ENCODE measurements at places on chromosomes 7 and 10. TPM values are rescaled to one million over a fixed set of nuclear protein-coding genes. Genes with fewer than 3 reads are reported as not detected.

The OPALIN gene
- not detected for total RNA-seq

DNA sequence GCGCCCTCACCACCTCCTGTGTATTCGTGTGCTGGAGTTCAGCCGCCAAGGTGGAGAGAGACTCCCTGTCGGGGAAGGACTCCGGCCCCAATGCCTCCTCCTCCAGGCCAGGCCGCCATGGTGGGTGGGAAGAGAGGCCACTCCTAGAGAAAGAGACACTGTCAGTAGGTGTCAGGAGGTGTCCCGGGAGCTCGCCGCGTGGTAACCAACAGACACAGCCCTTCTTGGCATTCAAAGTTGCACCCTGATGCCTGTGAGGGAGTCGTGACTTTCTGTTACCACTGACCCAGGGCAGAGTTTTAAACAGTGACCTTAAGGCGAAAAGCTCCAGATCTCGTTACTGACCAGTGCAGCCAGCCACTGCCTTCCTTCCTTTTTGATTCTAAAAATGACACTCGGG lies 155.2 kb downstream of the CUX1 start:
- DNase-seq = peak; percentile 53

The ANKRD7 gene
- 2.4 TPM for total RNA-seq

DNA sequence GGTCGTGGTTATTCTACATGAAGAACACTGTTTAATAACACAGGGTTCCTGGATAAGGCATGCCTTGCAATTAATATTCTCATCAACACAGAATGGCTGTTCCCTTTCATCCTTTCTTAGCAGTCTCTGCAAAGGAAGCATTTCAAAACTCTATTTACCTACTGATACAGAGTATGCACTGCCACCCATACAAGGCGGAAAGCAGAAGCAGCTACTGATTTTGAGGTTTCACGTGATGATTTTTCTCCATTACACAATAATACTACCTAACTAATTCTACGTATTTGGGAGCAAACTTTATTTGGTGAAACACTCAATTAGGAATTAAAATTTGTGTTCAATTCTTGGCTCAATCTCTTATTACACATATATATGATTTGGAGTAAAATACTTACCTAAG lies 43.0 kb upstream of the COL1A2 start:
- DNase-seq = no peak

- DNase-seq = no peak
Observed at GRCh38 chr7:103905997-103906396, 83.5 kb downstream of the RELN start.

DNA sequence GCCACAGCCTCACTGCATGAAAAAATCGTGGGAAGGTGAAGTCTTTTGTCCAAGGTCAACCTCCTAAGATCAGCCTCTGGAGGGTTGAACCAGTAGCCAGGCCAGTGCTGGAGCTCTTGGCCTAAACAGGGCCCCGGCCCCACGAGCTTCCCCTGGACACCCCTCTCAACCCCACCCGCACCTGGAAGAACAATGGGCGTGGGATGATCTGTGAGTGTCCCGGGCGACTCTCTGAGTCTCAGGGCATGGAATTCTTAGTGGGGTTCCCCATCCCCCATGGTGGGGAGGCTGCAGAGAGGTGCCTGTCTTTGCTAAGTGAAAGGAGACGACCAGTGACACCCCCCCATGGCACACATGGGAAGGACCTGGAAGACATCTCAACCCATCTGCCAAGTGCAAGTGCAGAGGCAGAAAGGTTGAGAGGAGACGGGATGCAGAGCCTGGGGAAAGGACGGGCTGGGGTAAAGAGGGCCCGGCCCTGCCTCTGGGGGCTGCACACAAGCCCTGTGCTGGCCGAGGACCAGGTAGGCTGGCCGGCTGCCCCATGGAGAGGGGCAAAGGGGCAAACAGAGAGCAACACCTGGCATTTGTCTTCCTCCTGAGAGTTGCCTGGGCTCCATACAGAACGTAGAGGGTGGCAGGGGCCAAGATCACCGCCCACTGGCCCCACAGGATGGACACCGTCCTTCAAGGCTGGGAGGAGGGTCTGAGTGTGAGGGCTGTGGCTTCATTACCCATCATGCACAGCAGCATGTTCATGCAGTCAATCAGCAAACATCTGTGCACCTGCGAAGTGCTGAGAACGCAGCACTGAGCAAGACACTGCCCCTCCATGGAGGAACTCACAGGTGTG lies 163.0 kb upstream of the PPP2R2D start:
- DNase-seq = no peak

DNA sequence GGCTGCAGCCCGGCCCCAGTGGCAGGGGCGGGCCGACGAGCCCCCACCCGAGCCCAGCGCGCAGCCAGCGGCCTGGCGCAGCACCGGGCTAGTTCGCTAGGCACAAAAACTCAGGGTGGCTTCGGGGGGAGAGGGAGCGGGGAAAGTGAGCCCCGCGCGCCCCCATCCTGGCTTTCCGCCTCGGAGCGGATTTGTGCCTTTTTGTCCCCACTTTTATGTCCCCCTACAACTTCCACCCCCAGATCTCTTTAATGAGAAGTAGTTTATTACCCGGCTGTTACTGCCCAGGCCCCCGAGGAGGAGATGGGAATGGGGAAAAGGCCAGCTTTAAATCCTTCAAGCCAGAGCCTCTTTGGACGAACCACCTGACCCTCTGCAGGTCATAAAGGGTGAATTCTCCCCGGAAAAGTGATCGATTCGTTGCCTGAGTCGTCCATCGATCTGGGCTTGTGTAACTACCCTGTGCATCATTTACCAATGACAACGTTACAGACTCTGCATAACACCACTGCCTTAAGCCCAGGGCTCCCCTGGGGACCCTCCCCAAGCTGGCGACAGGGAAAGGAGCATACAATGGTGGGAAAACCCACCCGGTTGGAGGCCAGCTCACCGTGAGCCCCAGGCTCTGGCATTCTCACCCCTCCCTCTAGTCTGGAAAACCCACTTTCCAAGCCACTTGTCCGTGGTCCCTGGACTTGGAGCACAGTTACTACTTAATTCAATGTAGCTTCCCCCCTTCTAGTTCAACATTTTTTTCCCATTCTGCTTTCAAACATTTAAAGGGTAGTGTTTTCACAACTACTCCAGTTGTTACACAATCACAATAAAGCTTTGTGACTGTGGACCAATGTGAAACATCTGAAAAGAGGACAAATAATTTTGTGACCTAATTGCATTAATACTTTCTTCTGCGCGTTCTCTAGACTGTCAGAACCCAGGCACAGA lies 748 bp upstream of the SH3PXD2A start:
- no peak for DNase-seq

DNA sequence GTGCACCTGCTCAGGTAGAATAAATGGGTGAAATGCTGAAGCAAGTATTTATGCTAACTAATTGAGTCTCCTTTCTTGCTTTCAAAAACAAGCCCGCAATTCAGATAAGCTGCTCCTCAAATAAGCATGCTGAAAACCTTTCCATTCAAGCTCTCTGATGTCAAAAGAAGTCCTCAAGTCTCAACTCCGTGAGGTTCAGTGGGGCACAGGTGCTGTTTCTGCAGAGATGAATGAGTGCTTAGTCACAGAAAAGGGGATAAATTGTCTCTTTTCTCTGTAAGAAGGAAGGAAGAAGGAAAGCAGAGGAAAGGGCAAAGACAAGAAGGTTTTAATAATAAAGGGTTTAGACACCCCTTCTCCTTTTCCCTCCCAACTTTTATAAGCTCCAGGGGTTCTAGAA lies 229.8 kb upstream of the NPY start:
- DNase-seq = no peak

The ZNF680 gene
- 29.8 TPM for total RNA-seq

DNA sequence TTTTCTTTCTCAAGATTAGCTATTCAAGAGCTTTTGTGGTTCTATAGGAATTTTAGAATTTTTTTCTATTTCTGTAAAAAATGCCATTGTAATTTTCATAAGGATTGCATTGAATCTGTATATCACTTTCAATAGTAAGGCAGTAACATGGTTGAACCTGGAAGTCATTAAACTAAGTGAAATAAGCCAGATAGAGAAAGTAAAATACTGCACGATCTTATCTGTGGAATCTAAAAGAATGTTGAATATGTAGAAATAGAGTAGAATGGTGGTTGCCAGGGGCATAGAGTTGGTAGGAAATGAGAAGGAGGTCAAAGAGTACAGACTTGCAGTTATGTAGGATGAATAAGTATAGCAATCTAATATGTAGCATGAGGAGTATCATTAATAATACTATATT lies 1073.5 kb upstream of the LRRN3 start:
- DNase-seq = no peak

DNA sequence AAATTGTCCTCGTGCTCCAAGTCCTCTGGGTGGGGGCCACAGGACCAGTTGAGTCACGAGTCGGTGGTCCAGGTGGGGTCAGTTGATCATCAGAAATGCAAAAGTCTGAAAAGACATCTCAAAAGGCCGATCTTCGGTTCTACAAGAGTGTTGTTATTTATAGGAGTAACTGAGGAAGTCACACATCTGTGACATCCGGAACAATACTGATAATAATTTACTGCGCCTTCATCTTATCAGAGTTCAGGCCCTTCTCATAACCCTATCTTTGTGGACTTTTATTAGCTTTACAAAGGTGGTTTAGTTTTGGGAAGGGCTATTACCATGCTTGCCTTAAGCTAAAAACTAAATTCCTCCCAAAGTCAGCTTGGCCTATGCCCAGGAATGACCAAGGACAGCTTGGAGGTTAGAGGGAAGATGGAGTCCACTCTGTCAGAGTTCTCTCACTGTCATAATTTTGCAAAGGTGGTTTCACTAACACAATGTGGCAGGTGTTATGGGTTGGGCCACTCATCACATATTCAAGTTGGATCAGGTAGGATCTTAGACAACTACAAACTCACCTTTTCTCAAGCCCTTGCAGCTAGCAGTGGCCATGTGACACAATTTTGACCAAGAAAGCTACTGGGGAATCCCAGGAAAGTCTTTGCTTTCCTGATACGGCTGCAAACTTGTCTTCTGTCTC lies 54.7 kb upstream of the CHST3 start:
- DNase-seq = no peak

GRCh38 chr10:130053561-130053960 lies 57.1 kb downstream of the C10orf143 start:
- no peak for DNase-seq

DNA sequence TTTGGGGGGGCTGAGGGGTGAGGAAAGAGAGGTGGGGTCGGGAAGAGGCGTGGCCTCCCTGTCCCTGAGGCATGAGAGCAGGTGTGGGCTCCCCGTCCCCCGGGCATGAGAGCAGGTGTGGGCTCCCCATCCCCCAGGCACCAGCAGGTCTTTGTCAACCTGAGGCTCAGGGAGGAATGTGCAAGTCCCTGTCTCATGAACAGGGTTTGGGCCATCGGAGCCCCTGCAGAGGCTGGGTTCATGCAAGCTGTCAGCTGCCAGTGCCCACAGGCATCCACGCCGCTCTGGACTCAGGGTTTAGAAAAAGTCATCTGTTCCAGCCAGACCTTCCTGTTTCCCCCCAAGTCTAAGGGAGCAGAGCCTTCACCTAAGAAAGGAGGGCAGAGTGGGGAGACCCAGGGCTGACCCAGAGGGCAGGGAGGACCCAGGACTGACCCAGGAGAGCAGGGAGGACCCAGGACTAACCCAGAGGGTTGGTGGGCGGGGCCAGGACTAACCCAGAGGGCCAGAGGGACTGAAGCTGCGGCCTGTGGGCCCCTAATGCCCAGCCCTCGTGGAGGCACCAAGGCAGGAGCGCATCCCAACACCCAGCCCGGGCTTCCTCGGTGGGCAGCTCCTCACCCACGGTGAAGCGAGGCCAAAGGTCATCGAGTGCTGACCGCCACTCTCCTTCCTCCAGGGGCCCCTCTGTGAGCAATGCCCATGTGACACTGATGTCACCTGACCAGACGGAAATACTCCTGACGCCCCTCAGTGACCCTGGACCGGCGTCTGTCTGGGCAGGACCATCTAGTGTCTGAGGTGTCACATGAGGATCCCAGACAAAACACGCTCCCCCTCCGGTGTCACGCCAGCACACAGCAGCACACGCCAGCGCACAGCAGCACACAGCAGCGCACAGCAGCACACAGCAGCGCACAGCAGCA lies 28.9 kb upstream of the GPR146 start:
- no peak for DNase-seq

- DNase-seq = peak; percentile 67
Observed at GRCh38 chr10:33336582-33337325, 2.3 kb upstream of the NRP1 start.

GRCh38 chr10:113225903-113226302 lies 275.9 kb downstream of the TCF7L2 start:
- DNase-seq = no peak

GRCh38 chr10:24427678-24428409 lies 218.9 kb downstream of the KIAA1217 start:
- DNase-seq = no peak

The ACHE gene
- 24.0 TPM for total RNA-seq

- peak; percentile 70 for DNase-seq
Observed at GRCh38 chr10:47402641-47403301, 18.7 kb upstream of the ZNF488 start.

- no peak for DNase-seq
Observed at GRCh38 chr7:57370066-57370738, 79.8 kb upstream of the ZNF716 start.

The GIMAP4 gene
- 23.8 TPM for total RNA-seq

The C10orf53 gene
- total RNA-seq = not detected

DNA sequence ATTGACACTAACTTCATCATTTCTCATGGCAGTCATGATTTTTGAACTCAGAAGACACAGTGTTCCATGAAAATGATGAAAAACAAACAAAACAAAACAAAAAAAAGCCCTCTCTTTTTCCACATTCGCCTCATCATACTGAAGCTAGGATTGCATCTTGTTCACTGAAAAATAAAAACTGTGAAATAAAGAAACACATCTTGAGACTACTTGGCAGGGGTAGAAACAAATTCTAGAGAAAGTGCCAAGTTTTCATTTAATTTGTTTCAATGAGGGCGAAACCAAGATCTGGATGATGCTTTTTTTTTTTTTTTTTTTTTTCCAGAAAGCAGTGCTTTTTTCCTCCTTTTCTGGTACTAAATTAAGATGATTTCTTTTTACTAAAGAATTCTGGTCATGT lies 350.4 kb upstream of the ETV1 start:
- no peak for DNase-seq

GRCh38 chr7:157126921-157127320 lies 11.8 kb upstream of the UBE3C start:
- DNase-seq = no peak

DNA sequence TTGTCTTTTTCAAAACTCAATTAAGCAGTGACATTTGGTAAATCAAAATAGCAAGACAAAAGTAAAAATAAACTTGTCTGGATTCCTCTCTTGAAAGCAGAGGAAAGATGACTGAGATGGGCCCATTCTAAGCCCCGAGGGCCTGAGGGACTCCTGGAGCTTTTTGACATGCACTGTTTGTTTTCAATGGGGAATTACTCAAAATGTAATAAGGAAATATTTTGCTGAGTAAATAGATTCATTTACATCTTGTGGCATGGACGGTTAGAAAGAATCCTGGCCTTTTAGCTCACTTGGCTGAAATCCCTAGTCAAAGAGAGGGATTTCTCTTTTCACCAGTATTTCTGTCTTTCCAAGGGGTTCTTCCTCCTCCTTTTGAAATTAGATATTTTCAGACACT lies 108.0 kb downstream of the MKX start:
- DNase-seq = no peak

DNA sequence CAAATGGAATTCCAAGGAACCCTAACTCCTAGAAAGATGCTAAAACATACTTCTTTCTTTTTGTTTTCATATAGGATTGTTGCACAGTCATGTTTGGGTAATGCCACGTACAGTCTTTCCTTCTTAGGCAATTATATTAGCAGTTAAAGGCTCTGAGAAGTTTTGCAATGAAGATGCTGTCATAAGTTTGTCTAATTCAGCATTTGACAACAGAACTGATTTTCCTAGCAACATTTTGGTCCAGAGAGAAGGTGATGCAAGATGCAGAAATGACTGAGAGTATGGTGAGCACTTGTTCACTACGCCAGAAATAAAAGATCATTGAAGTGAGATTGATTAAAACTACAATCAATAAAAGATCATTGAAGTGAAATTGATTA lies 184.0 kb upstream of the PLXNA4 start:
- no peak for DNase-seq

GRCh38 chr7:27895551-27895950 lies 155.6 kb downstream of the TAX1BP1 start:
- no peak for DNase-seq

Measured in right cardiac atrium (tissue), 5 donors.